ENCODE measurements at places on chromosomes 6 and 20.

- peak; percentile 27 for DNase-seq
Measured at GRCh38 chr20:62642666-62643520, 590 bp downstream of the SLCO4A1 start.

DNA sequence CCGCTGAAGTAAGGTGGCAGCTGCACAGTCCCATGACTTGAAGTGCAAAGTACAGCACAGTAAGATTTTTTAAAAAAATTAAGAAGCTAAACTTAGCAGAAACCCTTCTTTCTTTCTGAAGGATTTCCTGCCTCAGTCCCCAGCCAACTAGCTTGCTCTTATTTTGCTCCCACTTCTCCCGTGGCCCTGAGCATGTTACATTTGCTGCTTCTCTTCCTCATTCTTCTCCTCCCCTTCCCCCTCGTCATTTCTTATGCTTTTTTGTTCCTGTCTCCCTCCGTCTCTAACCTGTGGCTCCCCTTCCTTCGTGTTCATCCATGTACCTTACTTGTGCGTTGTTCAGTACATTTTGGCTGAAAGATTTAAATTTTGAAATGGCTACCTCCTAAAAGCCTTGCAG lies 123.0 kb downstream of the SASH1 start:
- no peak for DNase-seq

DNA sequence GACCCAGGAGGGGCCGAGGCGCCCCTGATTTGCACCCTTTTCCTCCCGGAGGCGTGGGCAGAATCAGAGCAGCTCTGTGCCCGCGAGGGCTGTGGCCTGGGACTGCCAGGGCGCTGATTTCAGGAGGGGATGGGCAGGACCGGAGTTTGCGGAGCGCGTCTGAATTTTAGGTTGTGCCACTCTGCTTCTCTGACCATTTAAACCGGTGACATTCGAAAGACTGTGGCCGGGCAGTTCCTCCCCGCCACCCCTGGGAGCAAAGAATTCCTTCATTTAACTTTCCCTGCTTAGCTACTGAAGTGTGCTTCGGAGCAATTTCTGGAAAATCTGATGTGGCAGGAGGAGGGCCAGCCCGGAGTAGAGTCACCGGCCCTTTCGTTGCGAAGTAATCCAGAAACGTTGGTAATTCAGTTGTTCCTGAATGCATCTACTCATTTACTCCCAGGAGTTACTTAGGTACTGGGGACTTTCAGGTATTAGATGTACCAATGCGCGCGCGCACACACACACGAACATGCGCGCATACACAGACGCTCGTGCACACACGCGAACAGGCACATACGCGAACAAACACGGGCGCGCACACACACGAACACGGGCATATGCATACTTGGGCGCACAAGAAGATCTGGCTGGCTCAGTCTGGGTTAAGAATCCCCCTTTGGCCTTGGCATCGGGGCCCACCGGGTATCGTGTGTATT lies 568 bp downstream of the CCDC170 start:
- no peak for DNase-seq

- DNase-seq: no peak
Measured at GRCh38 chr20:17343656-17344452, 117.0 kb downstream of the PCSK2 start.

DNA sequence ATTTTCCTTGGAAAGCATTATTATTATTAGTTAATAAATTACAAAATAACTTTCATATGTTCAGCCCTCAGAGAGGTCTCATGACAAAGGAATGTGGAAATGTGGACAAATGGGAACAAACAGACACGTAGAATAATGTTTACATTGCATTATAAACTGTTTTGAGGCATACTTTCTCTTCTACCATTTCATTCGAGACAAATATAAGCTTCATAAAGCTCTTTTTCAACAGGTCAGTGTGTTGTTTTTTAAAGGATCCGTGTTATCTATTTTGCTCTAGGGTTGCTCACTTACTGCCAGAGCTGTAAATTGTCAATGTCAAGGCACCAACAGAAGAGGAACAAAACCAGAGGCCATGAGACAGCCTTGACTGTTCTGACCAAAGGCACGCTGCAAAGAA lies 256.8 kb downstream of the PHACTR1 start:
- no peak for DNase-seq

DNA sequence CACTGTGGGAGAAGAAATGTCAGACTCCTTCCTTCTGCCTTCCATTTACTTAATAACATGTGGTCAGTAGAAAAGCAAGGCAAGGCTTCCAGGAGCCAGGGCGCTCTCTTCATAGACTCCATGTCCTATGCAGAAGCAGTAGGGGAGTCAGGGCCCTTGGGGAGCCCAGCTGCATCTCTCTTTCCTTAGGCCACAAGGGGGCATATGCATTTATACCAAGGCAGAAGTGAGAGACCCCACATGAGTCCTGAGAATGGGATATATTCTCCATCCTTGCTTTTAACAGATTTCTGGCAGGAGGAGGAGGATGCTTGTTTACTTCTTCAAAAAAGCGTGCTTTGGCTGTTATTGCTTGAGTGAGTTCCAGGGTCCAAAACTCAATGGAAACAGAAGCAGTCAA lies 198.5 kb downstream of the HIVEP2 start:
- peak; percentile 5 for DNase-seq

DNA sequence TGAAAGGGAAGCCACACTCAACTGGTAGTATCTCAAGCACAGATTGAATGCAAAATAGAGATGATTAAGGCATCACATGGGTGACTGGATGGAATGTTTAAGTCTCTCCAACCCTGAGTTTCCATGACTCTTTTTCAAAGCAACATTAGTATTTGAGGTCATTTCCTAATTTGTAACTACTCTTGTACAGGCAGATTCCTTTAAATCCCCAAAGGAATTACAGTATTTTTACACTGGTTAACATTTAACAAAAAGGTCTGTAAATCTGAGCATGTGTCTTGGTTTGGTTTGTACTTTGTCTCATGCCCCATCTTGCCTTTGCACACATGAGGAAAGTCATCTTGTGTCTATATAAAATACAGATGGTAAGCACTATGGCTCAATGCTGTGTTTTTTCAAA lies 15.1 kb downstream of the RMND1 start:
- no peak for DNase-seq

- DNase-seq: no peak
Measured at GRCh38 chr6:48474830-48475229, 363.8 kb upstream of the PTCHD4 start.

DNA sequence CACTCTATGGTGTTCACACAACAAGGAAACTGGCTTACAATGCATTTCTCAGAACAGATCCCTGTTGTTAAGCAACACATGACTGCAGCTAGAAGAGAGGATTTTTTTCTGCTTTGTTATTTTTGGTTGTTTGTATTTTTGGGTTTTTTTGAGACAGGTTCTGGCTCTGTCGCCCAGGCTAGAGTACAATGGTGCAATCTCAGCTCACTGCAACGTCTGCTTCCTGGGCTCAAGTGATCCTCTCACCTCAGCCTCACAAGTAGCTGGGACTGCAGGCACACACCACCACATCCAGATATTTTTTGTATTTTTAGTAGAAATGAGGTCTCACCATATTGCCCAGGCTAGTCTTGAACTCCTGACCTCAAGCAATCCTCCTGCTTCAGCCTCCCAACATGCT lies 12.7 kb downstream of the CD24 start:
- DNase-seq: no peak
